ENCODE measurements at places on chromosomes 1 and 21. TPM values are rescaled to one million over a fixed set of nuclear protein-coding genes. Genes with fewer than 3 reads are reported as not detected.

The TCHHL1 gene
- total RNA-seq, result not detected

The NBPF15 gene
- total RNA-seq, result 169 TPM

DNA sequence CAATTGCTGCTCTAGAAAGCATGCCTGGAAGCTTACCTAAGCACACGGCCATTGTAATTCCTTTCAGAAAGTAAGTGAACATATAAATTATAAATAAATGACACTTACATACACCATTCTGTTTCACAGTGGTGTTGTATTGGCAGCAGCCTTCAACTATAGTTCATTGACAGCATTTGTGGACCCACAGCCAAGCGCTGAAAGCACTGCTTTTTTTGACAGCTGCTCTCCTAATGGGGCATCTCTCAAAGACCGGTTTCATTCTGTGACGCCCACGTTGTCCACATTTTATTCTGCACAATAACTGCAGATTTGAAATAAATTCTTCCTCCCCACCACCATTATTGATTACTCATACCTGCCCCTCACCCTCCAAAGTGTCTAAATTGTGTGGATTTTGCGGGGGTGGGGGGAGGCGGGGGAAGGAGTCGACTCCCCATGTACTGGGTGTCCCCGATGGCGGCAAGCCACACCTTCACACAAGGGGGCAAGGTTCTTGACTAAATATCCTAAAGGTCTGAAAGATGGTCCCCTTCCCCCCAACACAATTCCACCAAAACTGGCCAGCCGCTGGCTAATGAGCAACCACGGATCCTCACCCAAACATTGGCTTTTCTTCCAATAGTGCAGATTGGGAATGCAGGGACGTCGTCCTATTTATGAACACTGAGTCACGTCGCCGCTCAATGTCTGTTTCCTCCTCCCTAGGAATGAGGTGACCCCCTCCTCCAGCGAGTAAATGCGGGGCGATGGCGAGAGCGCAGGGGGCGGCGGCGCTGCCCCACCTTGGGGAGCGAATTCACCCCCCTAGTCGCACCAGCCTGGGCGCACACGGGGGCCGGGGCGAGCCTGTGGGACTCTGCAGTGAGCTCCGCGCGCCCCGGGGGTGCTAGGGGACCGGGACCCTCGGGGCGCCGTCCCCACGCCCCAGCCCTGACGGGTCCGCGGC lies 960 bp downstream of the RCAN1 start:
- DNase-seq, result no peak

DNA sequence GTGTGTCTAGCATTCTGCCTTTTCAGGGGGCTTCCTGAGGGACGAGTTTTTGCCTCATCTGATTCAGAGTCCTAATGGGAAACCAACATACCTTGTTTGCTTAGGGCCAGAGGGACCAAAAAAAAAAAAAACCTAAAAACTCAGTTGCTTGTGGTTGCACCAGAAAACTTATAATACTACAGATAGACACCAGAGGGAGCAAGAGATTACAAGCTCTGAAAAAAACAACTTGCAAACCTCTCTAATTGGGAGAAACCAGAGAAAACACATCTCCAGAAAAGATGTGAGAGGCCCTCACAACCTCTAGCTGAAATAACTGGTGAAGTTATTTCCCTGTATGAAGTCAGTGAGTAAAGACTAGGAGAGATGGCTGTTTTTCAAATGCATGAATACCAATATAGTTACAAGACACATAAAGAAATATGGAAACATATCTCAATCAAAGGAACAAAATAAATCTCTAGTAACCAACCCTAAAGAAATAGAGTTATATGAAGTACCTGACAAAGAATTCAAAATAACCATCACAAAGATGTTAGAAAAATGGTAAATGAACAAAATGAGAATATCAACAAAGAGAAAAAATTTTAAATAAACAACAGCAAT lies 233.7 kb upstream of the NFIA start:
- no peak for DNase-seq

DNA sequence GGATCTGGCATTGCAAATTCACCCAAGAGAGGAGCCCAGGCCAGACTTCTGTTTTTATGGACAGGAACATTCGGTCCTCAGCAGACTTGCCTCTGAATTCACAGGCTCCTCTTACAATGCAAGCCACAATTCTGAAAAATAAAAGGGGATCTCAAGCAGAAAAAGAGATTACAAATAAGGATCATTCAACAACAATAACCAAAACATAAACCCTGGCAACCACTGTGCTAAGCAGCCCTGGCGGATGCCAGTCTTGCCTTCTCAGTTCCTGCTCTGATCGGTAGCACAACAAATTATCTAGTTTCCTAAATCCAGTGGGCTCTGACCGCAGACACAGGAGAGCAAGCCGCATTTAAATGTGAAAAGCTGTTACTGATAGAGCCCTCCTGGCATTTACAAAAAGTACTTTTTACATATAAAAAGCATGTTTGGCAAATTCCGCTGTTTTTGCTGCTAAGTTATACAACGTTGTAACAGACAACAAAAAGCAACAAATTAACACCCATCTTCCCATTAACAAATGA lies 123.4 kb upstream of the FOXD3 start:
- DNase-seq, result no peak
